ENCODE measurements at places on chromosomes 4 and X. TPM values are rescaled to one million over a fixed set of nuclear protein-coding genes. Genes with fewer than 3 reads are reported as not detected.
A peak's percentile ranks its signal among the peaks of the same experiment; 100 is the strongest.

KLB gene
- total RNA-seq, result not detected

TMPRSS11D gene
- not detected for total RNA-seq

BEX4 gene
- 5.9 TPM for total RNA-seq

CXCL13 gene
- 25.7 TPM for total RNA-seq

MAGEA12 gene
- total RNA-seq, result not detected

DNA sequence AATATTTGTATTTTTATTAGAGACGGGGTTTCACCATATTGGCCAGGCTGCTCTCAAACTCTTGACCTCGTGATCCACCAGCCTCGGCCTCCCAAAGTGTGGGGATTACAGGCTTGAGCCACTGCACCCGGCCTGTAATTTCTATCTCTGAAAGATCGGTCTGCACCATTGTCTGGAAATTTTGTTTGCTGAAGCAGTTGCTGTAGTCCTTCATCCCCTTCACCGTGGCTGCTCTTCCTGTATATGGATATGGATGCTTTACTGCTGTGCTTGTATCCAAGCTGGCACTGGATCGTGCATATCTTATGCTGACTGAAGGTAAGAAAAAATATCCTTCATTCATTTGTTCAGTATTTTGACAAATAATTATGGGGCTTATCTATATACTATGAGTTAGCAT is 338.4 kb upstream of the GNPDA2 start:
- no peaks in the 10 kb centered on the region for H3K4me1 ChIP-seq
- DNase-seq, result no peak
- no peaks in the 10 kb centered on the region for H3K36me3 ChIP-seq
- no peak overlapping the region for H3K27ac ChIP-seq
- no peak overlapping the region for H3K4me3 ChIP-seq

GRCh38 chrX:18871161-18871890 is 112.6 kb downstream of the PHKA2 start:
- H3K4me3 ChIP-seq, result no peak overlapping the region
- peaks cover 6% of the 10 kb centered on the region for H3K4me1 ChIP-seq
- no peaks in the 10 kb centered on the region for H3K36me3 ChIP-seq
- no peak for DNase-seq

- H3K27me3 ChIP-seq, result peaks cover 16% of the 10 kb centered on the region
- no peak overlapping the region for H3K27ac ChIP-seq
- H3K4me1 ChIP-seq, result peaks cover 7% of the 10 kb centered on the region
- no peak for DNase-seq
- H3K36me3 ChIP-seq, result no peaks in the 10 kb centered on the region
- H3K4me3 ChIP-seq, result no peak overlapping the region
Measured at GRCh38 chr4:107818301-107818910, 6.3 kb upstream of the SGMS2 start.

- H3K4me1 ChIP-seq, result peaks cover 64% of the 10 kb centered on the region
- H3K27ac ChIP-seq, result peak overlapping the region; percentile 94
- DNase-seq, result no peak
- H3K4me3 ChIP-seq, result peak overlapping the region; percentile 62
- H3K36me3 ChIP-seq, result no peaks in the 10 kb centered on the region
Measured at GRCh38 chrX:13090027-13090338, 45.6 kb upstream of the FAM9C start.

- H3K36me3 ChIP-seq, result peaks cover 45% of the 10 kb centered on the region
- H3K27me3 ChIP-seq, result no peaks in the 10 kb centered on the region
- H3K27ac ChIP-seq, result no peak overlapping the region
- peaks cover 7% of the 10 kb centered on the region for H3K4me1 ChIP-seq
- no peak for DNase-seq
Measured at GRCh38 chr4:7024336-7024890, 18.8 kb upstream of the TADA2B start.

GRCh38 chrX:21412883-21413282 is 38.7 kb downstream of the CNKSR2 start:
- no peaks in the 10 kb centered on the region for H3K27me3 ChIP-seq
- no peak overlapping the region for H3K4me3 ChIP-seq
- peaks cover 2% of the 10 kb centered on the region for H3K36me3 ChIP-seq
- H3K27ac ChIP-seq, result no peak overlapping the region

- DNase-seq, result no peak
- H3K4me1 ChIP-seq, result no peaks in the 10 kb centered on the region
- H3K4me3 ChIP-seq, result no peak overlapping the region
- H3K27ac ChIP-seq, result no peak overlapping the region
- no peaks in the 10 kb centered on the region for H3K36me3 ChIP-seq
Measured at GRCh38 chr4:78528327-78528726, 23.2 kb upstream of the ANXA3 start.

DNA sequence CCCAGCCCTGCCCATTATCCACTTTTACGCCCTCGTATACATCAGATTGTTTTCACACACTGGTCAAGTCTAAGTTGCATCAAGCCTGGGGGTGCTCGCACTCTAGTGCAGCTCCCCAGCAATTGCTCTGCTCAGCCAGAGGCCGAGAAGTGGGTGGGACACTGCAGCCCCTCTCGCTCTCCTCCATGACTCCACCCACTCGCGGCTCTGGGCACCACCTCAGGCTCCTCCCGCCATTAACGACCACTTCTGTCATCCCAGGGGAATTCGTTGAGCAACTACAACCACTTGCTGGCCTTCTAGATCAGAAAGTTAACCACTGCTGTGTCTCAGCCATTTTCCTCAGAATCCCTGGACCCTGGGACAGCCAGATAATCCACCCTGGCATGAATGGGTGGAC is 53.6 kb downstream of the ETNPPL start:
- H3K36me3 ChIP-seq, result no peaks in the 10 kb centered on the region
- H3K27me3 ChIP-seq, result no peaks in the 10 kb centered on the region
- DNase-seq, result no peak
- no peaks in the 10 kb centered on the region for H3K4me1 ChIP-seq
- no peak overlapping the region for H3K4me3 ChIP-seq

DNA sequence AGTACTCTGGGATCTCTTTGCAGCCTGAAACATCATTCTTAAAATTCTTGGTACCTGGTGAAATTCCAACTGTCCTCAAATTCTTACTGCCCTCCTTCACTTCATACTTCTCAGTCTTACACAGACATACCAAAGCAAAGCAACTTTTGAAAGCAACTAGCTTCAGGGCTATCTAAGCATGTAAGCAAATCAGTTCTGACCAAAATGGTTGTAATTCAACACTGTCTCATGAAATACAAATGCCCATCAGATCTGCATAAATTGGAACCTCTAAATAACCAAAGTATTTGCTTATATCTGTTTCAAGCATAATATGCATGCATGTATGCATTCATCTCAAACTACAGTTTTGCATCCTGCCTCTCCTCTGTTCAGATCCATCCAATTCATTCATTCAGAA is 308.1 kb upstream of the PPARGC1A start:
- H3K36me3 ChIP-seq, result no peaks in the 10 kb centered on the region
- H3K4me3 ChIP-seq, result no peak overlapping the region
- DNase-seq, result no peak
- H3K27me3 ChIP-seq, result no peaks in the 10 kb centered on the region

Measured in activated CD4-positive, alpha-beta T cell treated with anti-CD3 and anti-CD28 coated beads, Interleukin-2, amount 10 ng/mL, durations not matched to agents 24 days and 14 days (primary cell).